Kasumi-1 (cell line): ENCODE measurements at places on chromosomes 13 and 19.

DNA sequence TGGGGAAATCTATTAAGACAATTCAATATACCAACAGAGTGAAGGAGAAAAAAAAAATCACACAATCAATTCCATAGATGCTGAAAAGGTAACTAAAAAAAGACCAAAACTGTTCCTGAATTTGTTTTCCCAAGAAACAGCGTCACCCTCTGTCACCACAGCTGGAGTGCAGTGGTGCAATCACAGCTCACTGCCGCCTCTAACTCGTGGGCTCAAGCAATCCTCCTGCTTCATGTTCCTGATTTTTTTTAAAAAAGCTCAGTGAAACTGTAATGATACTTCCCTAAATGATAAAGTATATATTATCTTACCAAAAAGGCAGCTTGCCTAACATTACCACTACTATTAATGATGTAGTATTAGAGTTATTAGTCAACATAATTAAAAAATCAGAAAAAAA, 19.6 kb upstream of the ZFP14 start:
- no peak for DNase-seq

DNA sequence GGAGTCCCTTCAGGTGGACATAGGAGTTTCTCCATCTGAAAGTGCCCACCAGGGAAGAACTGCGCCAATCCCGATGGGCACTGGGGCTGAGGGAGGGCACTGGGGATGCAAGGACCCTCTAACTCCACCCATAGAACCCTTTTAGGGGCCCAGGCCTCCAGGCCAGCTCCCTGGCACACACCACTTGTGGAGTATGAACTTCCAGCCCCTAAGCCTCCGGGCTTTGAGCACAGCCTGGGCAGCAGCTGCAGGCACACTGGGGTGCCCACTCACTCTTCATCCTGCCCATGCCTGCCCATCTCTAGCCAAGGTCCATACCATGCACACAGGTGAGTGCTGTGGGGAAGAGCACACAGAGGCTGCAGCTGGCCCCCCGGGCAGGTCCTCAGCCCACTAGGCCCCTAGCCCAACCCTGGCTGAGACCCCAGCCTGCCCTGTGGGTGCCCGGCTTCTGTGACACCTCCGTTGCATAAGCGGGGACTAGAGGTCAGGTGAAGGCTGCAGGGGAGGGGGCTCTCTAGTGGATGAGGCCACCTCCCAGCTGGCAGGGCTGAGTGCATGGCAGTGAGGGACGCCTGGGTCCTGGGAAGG, 14.6 kb upstream of the SLC7A10 start:
- no peak for DNase-seq

- DNase-seq: no peak
These were observed 442.9 kb downstream of the HS6ST3 start for GRCh38 chr13:96532804-96533203.

DNA sequence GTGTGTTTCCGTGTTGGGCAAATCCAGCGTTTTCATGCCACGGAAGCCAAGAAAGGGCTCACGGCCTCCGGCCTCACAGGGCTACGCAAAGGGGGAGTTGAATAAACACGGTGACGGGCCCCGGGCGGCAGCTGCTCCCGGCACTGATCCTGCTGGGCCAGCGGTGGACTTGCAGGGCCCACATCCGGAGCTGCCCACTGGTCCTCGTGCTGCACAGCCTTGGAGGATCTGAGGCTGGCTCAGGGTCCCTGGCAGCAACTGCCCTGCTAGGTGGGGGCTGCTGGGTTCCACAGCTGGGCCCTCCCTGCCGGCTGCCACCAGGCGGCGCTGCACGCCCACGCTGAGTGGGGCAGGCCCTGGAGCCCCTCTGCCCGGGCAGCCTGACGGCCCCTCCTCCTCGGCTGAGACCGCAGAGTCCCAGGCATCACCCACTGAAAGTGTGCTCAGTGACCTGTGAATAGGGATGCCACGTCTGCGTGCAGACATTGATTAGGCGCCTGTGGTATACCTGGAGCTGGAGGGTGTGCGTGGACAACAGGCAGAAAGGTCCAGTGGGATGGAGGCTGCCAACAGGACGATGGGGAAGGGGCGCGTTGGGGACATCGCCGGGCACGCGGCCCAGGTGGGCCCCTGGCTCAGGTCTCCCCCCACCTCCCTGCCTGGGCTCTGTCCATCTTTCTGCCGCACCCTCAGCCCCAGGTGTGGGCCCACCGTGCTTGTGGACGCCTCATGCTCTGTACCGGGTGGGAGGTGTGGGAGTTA, 5.3 kb upstream of the HCN2 start:
- DNase-seq: peak; percentile 40

GRCh38 chr19:55457683-55458457, 3.6 kb downstream of the ISOC2 start:
- DNase-seq: no peak
